ENCODE measurements at places on chromosomes 11 and 22.

- peaks cover 28% of the 10 kb centered on the region for H3K4me1 ChIP-seq
- H3K4me3 ChIP-seq: peak overlapping the region; percentile 84
- H3K27ac ChIP-seq: peak overlapping the region; percentile 85
- no peaks in the 10 kb centered on the region for H3K27me3 ChIP-seq
Observed at GRCh38 chr22:37675930-37676735, 697 bp downstream of the LGALS1 start.

GRCh38 chr11:12807621-12808020 is 133.4 kb downstream of the TEAD1 start:
- no peaks in the 10 kb centered on the region for H3K36me3 ChIP-seq
- H3K27ac ChIP-seq: no peak overlapping the region
- H3K27me3 ChIP-seq: no peaks in the 10 kb centered on the region
- H3K4me3 ChIP-seq: no peak overlapping the region
- DNase-seq: no peak

DNA sequence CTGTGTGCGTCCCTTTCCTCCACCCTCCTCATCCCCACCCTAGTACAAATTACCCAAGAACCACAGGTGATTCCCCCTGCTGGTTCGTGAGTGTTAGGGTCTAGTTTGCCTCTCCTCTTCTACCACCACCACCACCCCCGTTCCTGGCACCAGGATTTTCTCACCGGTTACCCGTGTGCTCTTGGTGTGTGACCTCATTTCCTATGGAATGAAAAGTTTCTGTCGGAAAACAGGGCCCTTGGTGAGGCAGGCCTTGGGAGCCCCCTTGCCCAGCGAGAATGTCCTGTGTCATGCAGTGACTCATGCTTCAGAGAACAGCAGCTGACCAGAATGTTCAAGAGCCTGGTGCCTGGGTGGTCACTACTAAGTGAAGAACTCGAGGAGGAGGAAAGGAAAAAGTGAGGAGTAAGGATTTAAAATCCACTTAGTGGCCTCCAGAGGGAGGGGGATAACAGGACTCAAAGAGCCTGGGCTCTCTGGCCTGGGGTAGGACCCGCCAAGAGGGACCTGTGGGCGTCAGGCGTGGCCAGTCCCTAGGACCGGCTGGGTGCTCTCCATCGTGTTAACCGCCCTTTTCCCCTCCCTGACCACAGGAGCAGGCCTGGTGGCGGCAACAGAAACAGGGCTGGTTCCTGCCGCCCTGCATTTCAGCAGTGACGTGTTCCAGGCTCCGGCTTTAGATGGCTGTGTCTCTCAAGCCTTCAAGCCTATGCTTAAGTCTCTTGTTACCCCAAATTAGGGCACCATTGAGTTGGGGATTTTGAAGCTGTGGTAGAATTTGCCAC is 30.2 kb downstream of the C22orf31 start:
- H3K27ac ChIP-seq: peak overlapping the region; percentile 68
- H3K36me3 ChIP-seq: no peaks in the 10 kb centered on the region
- H3K4me3 ChIP-seq: peak overlapping the region; percentile 33
- H3K27me3 ChIP-seq: no peaks in the 10 kb centered on the region
- H3K4me1 ChIP-seq: peaks cover 21% of the 10 kb centered on the region

- no peaks in the 10 kb centered on the region for H3K27me3 ChIP-seq
- no peaks in the 10 kb centered on the region for H3K4me1 ChIP-seq
- DNase-seq: no peak
- H3K4me3 ChIP-seq: no peak overlapping the region
Observed at GRCh38 chr11:30919389-30920152, 333.4 kb upstream of the MPPED2 start.

DNA sequence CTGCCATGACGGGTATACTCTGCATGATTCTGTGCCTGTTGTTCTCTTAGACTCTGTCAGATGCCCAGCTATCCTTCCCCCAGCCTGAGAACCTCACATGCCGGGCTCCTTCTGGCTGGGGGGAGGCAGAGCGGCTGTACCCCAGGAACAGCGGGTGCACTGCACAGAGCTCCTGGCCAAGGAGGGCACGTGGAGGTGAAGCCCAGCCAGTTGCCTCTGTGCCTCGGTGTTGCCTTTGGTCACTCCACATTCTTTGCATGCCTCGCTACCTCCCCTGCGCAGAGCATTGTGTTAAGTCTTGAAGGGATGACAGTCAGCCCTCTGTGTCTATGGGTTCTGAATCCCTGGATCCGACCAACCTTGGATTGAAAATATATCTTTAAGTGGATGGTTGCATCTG is 77.7 kb downstream of the FEZ1 start:
- no peaks in the 10 kb centered on the region for H3K36me3 ChIP-seq
- no peak for DNase-seq
- H3K27me3 ChIP-seq: peaks cover 10% of the 10 kb centered on the region
- H3K4me1 ChIP-seq: no peaks in the 10 kb centered on the region

- H3K27me3 ChIP-seq: no peaks in the 10 kb centered on the region
- H3K36me3 ChIP-seq: no peaks in the 10 kb centered on the region
- no peak for DNase-seq
- H3K27ac ChIP-seq: no peak overlapping the region
Observed at GRCh38 chr11:35330931-35331330, 88.4 kb downstream of the SLC1A2 start.

DNA sequence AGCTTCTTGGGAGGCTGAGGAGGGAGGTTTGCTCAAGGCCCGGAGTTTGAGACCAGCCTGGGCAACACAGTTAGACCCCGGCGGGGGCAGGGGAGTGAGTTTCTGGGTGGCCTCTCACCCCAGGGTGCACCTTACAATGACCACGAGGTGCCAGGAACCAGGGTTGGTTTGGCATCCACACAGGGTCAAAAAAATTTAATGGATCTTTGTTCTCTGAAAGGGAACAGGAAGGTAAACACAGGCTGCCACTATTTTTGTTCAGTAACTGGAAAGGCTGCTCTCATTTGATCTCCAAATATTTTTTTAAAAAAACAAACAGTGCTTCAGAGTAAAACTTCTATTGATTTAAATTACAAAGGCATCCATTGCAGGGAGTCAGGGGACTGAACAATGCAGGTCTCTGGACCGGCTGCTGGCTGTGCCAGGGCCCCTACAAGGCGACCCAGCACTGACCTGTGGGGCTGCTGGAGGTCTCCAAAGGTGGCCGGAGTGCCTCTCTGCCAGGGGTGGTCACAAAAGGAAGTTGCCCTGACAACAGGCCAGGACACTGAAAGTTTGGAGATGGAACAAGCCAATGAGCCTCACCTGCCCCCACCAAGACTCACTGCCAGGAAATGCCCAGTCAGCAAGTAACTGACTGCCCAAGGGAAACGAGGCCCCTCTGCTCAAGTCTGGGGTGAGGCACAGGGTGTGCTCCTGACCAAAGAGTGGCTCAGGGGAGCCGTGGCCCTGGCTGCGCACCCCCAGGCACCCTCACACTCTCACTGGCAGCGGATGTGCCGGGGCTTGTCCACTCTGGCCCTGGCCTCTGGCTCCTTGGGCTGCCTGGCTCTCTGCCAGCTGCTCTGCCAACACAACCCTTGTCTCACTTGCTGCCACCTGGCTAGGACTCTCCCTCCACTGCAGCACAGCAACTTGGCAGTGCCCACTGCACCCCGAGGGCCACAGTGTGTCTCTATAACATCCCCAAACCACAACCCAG is 51.8 kb downstream of the ARFGAP3 start:
- H3K4me3 ChIP-seq: no peak overlapping the region
- no peaks in the 10 kb centered on the region for H3K27me3 ChIP-seq
- peaks cover 2% of the 10 kb centered on the region for H3K36me3 ChIP-seq
- no peak for DNase-seq
- no peak overlapping the region for H3K27ac ChIP-seq
- H3K4me1 ChIP-seq: peaks cover 2% of the 10 kb centered on the region

GRCh38 chr11:31628111-31628510 is 118.5 kb downstream of the ELP4 start:
- no peaks in the 10 kb centered on the region for H3K27me3 ChIP-seq
- no peaks in the 10 kb centered on the region for H3K36me3 ChIP-seq
- no peak overlapping the region for H3K27ac ChIP-seq
- DNase-seq: no peak
- no peak overlapping the region for H3K4me3 ChIP-seq
- no peaks in the 10 kb centered on the region for H3K4me1 ChIP-seq

DNA sequence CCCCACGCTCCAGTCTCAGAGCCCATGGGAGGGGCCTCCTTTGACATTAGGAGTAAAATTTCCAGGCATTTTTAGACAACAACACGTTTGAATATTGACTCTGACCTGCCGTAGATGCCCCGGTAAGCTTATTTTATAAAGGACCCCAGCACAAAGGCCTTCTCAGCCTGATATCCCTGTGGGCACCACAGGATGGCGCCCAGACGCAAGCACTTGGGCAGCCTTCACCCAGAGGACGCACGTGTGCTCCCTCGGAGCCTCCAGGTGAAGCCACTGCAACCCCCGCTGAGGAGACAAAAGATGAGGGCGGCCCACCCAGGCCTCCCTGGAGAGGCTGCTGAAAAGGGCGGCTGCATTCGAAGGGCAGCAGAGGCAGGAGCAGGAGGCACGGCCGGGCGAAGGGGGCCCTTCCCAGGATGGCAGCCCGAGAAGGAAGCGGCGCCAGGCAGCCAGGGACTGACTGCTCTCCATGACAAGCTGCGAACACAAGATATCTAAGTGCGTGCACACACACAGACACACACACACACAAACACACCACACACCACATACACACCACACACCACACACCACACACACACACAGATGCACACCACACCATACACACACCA is 15.2 kb upstream of the TH start:
- no peaks in the 10 kb centered on the region for H3K36me3 ChIP-seq
- H3K4me1 ChIP-seq: 0 out of 2 replicates have a peak, but pooled peaks cover 3% of the 10 kb centered on the region
- DNase-seq: no peak
- H3K4me3 ChIP-seq: no peak overlapping the region
- H3K27me3 ChIP-seq: no peaks in the 10 kb centered on the region

- no peaks in the 10 kb centered on the region for H3K4me1 ChIP-seq
- DNase-seq: no peak
- H3K36me3 ChIP-seq: no peaks in the 10 kb centered on the region
- no peak overlapping the region for H3K27ac ChIP-seq
- H3K4me3 ChIP-seq: no peak overlapping the region
- H3K27me3 ChIP-seq: peaks cover 9% of the 10 kb centered on the region
Observed at GRCh38 chr11:10602366-10602765, 33.9 kb upstream of the LYVE1 start.

- H3K4me1 ChIP-seq: no peaks in the 10 kb centered on the region
- no peaks in the 10 kb centered on the region for H3K27me3 ChIP-seq
- no peak overlapping the region for H3K4me3 ChIP-seq
Observed at GRCh38 chr22:36073476-36073875, 44.9 kb upstream of the RBFOX2 start.

GRCh38 chr11:118442301-118442700 is 6.0 kb downstream of the KMT2A start:
- DNase-seq: no peak
- H3K4me3 ChIP-seq: no peak overlapping the region
- H3K27ac ChIP-seq: peak overlapping the region; percentile 53

Data from Panc1 (cell line).